Endothelial cell of umbilical vein (primary cell): ENCODE measurements at places on chromosomes 5 and 9. TPM values are rescaled to one million over a fixed set of nuclear protein-coding genes. Genes with fewer than 3 reads are reported as not detected.

DNA sequence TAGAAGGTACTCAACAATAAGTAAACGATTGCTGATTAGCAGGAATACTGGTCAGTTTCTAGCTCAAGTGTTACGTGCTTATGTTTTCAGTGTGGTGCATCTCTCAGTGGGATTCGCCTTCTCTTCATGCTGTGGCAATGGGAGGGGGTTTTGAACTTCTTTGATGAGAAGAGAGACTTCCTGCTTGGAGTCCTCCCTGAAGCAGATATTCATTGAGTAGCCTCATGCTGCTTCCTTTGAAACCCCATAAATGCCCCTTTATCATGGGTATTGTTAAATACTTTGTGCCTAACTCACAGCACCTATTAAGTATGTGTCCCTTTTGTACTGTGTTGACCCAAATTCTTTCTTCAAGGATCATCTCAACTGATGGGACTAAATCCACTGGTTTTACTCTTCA lies 116.5 kb downstream of the DOCK8 start:
- no peaks in the 10 kb centered on the region for H3K4me1 ChIP-seq
- H3K36me3 ChIP-seq = no peaks in the 10 kb centered on the region
- H3K4me3 ChIP-seq = no peak overlapping the region
- no peak overlapping the region for H3K27ac ChIP-seq
- H3K27me3 ChIP-seq = no peaks in the 10 kb centered on the region

GRCh38 chr5:6435356-6435755 lies 13.3 kb upstream of the UBE2QL1 start:
- no peak overlapping the region for H3K4me3 ChIP-seq
- H3K36me3 ChIP-seq = no peaks in the 10 kb centered on the region
- H3K4me1 ChIP-seq = no peaks in the 10 kb centered on the region
- DNase-seq = peak; percentile 56
- H3K27me3 ChIP-seq = peaks cover 12% of the 10 kb centered on the region

Gene ENHO
- not detected in 2 replicates for total RNA-seq

Gene ADAMTSL1
- total RNA-seq = 16.9 and 18.4 TPM in 2 replicates

GRCh38 chr9:112028242-112029221 lies 131.9 kb downstream of the UGCG start:
- no peaks in the 10 kb centered on the region for H3K36me3 ChIP-seq
- H3K4me3 ChIP-seq = no peak overlapping the region
- no peak overlapping the region for H3K27ac ChIP-seq
- H3K27me3 ChIP-seq = no peaks in the 10 kb centered on the region

Gene ENG
- 688 and 728 TPM in 2 replicates for total RNA-seq

GRCh38 chr5:176769911-176770310 lies 40.4 kb upstream of the UNC5A start:
- peaks cover 5% of the 10 kb centered on the region for H3K27me3 ChIP-seq
- no peaks in the 10 kb centered on the region for H3K4me1 ChIP-seq
- H3K36me3 ChIP-seq = no peaks in the 10 kb centered on the region
- DNase-seq = no peak
- no peak overlapping the region for H3K27ac ChIP-seq

DNA sequence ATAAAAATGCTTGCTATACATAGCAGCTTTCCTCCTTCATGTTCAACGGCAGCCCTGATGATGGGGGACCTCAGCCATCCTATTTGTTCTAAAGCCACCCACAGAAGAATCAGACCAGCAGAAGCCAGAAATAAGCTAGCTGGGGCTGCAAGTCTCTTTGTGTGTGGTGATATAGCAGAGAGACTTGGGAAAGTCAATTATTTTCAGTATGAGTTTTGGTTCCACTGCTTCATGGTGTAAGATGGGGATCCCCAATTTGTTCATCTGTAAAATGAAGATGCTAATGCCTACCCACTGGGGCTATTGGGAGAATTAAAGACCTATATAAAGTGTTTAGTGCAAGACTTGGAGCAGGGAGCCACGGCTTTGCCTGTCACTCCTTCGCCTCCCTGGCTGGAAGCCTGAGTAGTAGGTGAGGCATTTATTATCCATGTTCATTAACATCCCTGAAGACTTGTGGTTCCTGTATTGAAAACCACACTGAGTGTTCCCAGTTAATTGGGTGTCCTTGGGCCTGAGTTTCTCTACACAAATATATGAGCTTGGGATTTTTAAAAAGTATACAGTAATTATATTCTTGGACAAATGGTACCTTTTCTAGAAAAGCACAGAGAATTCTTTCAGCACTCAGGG lies 210.1 kb upstream of the SLC24A2 start:
- H3K36me3 ChIP-seq = no peaks in the 10 kb centered on the region
- H3K27ac ChIP-seq = peak overlapping the region; percentile 66
- no peaks in the 10 kb centered on the region for H3K27me3 ChIP-seq
- no peak for DNase-seq
- no peak overlapping the region for H3K4me3 ChIP-seq

GRCh38 chr5:65055938-65056337 lies 287.2 kb downstream of the CWC27 start:
- no peaks in the 10 kb centered on the region for H3K27me3 ChIP-seq
- no peak overlapping the region for H3K27ac ChIP-seq
- H3K4me3 ChIP-seq = no peak overlapping the region

Gene MYOT
- not detected in 2 replicates for total RNA-seq
